Stimulated activated CD8-positive, alpha-beta memory T cell treated with anti-CD3 and anti-CD28 coated beads, Interleukin-12 subunit alpha, Interleukin-12 subunit beta, amount 100 ng/mL, for 4 hours (primary cell): ENCODE measurements at places on chromosomes 6 and 20.
A peak's percentile ranks its signal among the peaks of the same experiment; 100 is the strongest.

- no peak for DNase-seq
Measured at GRCh38 chr20:101975-102374, 14.5 kb downstream of the DEFB125 start.

DNA sequence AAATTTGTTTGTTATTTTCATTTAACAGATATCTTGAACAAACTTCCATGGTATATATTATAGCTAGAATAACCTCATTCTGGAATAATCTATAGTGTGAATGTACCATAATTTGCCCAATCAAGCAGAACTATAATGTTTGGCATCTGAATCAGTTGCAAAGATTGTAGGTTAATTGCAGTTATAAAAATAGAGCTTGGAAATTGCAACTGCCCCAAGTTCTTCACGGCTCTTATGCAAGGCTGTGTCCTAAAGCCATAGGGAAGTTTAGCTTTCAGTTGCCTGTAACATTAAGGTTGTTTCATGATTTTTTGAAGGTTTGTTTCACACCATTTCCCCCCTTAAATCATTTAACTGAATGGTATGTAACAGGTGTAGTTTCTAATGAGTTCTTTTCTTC is 19.4 kb downstream of the NQO2 start:
- no peak for DNase-seq

DNA sequence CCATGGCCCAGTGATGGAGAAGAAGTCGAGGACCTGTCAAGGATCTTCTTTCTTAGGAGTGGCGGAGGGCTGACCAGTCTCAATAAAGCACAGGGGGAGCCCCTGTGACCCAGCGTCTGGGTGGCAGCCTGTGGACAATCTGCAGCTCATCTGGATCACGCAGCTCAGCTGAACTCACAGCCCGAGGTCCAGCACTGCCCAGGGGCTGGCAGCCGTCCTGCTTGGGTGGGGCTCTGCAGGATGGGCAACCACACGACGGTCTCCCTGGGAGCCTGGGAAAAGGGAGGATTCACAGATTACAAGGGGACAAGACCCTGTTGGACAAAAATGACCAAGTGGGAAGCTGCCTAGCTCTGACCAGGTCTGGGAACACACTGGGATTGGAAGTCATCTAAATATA is 110.8 kb downstream of the MYLK4 start:
- DNase-seq: no peak

- no peak for DNase-seq
Measured at GRCh38 chr20:49349694-49350252, 71.9 kb upstream of the ZNFX1 start.

- no peak for DNase-seq
Measured at GRCh38 chr6:20542927-20543602, 8.8 kb downstream of the CDKAL1 start.

DNA sequence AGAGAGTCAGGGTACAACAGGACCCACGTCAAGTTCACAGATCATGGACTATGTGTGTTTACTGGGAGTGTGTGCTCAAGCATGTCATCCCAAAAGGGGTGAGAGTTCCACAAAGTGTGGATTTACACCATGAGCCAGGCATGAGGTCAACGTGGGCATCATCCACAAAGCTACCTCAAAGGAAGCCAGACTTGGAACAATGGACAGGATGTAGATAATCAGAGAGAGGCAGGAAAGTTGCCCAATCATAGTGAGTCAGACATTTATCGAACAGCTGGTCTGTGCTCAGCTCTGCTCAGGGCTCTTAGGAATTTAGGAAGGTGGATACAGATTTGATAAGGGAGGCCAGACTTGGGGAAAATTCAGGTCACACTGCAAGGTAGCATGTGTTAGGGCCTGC is 317.2 kb upstream of the CDYL start:
- DNase-seq: no peak

DNA sequence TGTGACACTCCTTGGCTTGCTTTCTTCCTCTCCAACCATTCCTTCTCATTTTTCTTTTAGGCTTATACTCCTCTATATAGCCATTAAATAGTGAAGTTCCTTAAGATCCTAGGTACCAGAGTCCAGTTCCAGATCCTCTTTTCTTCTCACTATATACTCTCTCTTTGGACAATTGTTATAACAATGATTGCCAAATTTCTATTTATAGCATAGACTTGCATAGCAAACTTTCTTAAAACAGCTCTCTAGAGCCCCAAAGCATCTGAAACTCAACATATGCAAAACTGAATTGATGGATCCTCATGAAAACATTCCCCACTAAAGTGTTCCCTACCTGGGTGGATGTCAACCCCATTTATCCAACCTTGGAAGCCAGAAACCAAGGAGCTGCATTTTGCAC is 13.4 kb downstream of the PHIP start:
- no peak for DNase-seq

DNA sequence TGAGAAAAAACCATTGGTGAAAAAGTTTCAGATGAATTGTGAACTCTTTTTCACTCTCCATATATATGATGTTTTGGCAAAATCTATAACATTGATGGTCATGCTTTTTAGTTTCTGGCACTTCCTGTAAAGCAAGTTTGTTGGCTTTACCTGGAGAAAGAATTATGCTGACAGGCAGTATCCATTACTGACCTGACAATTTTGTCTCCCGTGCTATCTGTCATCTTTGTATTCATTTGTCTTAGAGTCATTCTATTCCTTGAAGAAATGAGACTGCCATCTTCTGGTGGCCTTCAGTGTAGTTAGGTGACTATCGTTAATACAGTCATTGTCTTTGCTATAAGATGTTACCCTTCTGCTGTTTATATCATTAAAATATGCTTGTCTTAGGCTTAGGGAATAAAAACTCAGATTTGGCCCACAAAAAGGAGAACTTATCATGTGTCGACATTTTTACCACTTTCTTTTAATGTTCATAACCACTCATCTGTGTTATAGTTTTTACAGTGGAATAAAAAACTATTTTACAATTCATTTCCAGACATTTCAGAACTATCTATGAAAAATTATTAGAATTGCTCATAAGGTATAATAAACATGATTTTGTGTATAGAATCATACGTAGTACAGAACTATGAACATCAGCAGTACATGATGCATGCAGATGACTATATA is 707.0 kb downstream of the EPM2A start:
- DNase-seq: no peak

DNA sequence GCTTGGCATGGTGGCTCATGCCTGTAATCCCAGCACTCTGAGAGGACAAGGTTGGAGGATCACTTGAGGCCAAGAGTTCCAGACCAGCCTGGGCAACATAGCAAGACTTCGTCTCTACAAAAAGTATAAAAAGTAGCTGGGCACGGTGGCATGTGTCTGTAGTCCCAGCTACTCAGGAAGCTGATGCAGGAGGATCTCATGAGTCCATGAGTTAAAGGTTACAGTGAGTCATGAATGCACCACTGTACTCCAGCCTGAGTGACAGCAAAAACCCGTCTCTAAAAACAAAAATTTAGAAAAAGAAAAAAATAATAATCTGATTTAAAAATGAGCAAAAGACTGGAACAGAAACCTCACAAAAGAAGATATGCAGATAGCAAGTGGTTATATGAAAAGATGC is 279.7 kb downstream of the RNGTT start:
- DNase-seq: no peak

GRCh38 chr20:61442718-61443117 is 190.7 kb downstream of the CDH4 start:
- no peak for DNase-seq

DNA sequence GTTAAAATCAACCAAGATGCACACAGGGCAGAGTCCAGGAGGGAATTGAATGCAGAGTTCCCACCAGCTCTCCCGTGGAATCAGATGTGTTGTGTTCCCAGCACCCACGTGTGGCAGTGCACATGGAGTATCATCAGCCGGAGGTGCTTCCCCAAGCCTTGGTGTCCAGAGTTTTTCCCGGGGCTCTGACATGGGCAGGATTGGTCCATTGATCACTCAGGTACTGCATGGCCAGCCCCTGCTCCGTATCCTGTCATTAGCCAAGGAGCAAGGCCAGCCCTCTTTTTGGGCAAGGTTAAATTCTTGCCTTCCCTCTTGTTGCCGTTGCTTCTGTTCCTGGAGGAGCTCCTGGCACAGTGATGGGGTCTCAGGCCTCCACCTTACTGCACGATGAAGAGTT is 28.6 kb upstream of the SLC22A1 start:
- no peak for DNase-seq

DNA sequence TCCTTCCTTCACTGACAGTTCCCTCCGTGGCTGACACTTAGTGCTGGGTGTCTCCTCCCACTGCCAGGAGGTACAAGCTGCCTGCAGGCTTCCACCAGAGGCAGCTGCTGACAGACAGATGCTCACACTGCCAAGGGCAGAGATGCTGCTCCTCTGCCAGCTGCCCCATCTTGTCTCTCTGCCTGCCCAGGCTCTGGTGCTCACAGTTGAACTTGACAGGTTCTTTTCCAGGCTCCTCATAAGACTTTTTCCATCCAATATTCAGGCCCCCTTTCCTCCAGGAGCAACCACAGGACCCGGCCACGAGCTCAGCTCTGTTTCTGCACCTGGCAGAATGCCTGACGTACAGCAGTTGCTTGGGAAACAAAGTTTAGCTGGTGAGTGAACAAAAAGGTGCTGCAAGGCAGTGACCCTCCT is 79.8 kb downstream of the PSMB1 start:
- no peak for DNase-seq

- no peak for DNase-seq
Measured at GRCh38 chr20:62814060-62814708, 2.7 kb upstream of the COL9A3 start.

DNA sequence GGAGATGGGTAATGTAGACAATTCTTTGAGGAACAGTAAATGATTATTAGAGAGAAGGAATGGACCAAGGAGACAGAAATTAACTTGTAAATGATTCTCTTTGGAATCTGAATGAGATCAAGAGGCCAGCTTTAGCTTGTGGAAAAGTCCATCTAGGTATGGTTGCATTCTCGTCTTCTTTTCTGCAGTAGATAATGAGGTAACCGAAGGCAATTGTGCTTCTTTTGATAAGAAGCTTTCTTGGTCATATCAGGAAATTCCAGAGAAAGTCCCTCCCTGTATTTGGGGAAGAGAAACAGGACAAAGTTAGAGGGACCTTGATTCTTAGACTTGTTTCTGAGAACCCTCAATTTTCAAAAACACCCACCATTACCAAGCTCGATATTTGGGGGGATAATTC is 109.1 kb upstream of the PRSS16 start:
- no peak for DNase-seq

GRCh38 chr20:63856098-63856511 is 5.2 kb upstream of the ABHD16B start:
- no peak for DNase-seq

- DNase-seq: no peak
Measured at GRCh38 chr6:39330476-39330875, 8.0 kb upstream of the KCNK16 start.

DNA sequence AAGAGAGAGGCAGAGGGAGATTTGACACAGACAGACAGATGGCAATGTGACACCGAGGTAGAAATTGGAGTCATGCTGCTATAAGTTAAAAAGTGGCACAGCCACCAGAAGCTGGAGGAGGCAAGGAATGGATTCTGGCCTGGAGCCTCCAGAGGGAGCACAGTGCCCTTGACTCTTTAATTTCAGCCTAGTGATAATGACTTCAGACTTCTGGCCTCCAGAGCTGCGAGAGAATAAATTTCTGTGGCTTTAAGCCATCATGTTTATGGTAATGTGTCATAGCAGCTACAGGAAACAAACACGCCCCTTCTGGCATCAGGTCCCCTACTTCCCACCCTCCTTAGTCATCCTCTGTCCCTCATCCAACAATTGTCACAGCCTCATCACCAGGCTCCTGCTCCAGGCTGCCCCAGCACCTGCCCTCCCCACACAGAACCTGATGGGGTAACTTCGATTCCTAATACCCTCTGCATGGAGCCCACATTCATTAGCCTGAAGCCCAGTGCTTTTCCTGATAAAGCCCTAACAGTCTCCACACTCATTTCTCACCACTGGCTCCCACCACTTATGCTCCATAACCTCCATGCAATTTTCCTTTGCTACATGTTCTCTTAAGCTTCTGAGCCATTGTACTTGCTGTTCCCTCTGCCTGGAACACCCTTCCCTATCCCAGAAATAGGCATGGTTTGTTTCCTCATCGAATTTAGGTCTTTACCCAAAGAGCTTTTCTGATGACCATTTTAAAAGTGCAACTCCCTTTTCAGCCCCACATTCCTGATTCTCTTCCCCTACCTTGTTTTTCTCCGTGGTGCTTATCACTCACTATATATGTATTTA is 69.7 kb upstream of the TOX2 start:
- DNase-seq: no peak

- DNase-seq: no peak
Measured at GRCh38 chr6:34771727-34772126, 14.4 kb downstream of the SNRPC start.

- DNase-seq: no peak
Measured at GRCh38 chr6:122472022-122472340, 374 bp upstream of the SERINC1 start.

GRCh38 chr6:55069132-55069781 is 105.1 kb upstream of the HCRTR2 start:
- DNase-seq: no peak

DNA sequence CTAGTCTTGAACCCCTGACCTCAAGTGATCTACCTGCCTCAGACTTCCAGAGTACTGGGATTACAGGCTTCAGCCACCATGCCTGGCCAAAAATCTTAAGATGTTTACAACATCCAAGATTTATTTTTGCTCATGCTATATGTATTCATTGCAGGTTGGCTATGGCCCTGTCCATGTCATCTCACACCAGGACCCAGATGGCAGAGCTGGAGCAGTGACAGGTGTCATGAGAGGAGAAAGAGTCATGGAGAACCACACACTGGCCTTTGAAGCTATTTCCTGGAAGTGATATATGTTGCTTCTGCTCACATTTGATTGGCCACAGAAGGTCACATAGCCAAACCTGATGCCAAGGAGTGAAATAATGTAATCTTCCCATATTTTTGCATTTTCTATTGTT is 13.8 kb upstream of the DDR1 start:
- DNase-seq: no peak

- peak; percentile 21 for DNase-seq
Measured at GRCh38 chr20:51624157-51624731, 81.7 kb upstream of the NFATC2 start.

GRCh38 chr6:106586815-106587415 is 42.4 kb downstream of the RTN4IP1 start:
- DNase-seq: no peak

DNA sequence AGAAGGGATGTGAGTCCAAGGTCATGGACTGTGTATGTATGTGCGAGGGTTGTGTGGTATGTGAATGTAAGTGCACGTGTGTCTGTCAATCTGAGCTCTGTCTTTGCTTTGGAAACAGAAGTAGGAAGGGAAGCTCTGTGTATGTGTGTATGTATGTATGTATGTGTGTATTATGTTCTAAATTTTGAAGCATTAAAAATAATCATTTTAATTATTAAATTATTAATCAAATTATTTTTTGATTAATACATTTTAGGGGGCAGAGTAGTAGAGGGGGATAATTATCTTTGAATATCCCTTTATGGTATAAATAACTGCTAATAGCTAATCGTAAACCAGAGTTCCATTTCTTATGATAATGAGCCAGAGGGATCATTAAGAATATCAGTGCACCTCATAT is 42.8 kb downstream of the SH3BGRL2 start:
- DNase-seq: no peak

- DNase-seq: no peak
Measured at GRCh38 chr20:3796477-3797225, 541 bp downstream of the CDC25B start.

GRCh38 chr6:37236921-37237320 is 20.7 kb upstream of the TBC1D22B start:
- no peak for DNase-seq
